ENCODE measurements at places on chromosomes 12 and 14. TPM values are rescaled to one million over a fixed set of nuclear protein-coding genes. Genes with fewer than 3 reads are reported as not detected.

Gene OLR1
- 172 TPM for total RNA-seq

Gene PTCSC3
- total RNA-seq = 1.5 TPM

GRCh38 chr14:78103271-78103670 lies 66.9 kb upstream of the NRXN3 start:
- DNase-seq = no peak

DNA sequence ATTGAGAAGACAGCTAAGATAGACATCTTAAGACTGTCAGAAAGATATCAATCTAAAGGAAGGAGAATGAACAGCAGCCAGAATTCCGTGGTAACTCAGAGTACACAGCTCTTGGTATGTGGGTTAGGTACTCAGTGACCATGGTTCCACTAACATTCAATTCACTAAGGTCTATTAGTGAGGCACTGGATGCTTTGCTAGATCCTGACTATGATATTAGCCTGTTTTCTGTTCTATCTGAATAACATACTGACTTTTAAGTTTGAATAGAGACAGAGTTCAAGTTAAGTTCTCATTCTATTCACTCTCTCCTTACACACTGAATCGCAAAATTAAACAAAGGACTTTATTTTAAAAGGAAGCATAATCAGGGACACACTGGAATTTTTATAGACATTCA lies 106.4 kb downstream of the PRKD1 start:
- DNase-seq = no peak

DNA sequence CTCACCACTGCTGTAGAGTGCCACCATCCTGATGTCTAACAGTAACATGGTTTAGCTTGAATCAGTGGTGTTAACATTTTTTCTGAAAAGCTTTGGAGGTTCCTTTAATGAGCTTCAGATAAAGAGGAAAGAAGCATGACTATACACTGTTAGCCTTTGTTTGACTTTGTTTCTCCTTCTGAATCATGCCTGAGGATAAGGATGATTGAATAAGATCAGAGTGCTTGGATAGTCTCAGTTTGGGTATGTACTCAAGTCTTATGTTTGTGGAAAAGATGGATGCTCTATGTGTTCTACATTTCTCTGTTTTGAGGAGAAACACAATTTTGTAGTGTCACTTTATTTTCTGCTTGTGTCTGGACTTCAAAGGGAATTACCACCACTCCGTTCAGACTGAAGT lies 42.0 kb downstream of the GPATCH2L start:
- no peak for DNase-seq

All from lower lobe of right lung (tissue), 2 donors.